ENCODE measurements at places on chromosomes 3 and 15.

- no peak for DNase-seq
These were observed 763 bp downstream of the KBTBD8 start for GRCh38 chr3:66998904-66999235.

- DNase-seq, result no peak
These were observed 34.2 kb downstream of the VGLL4 start for GRCh38 chr3:11609481-11609880.

- DNase-seq, result no peak
These were observed 1.5 kb upstream of the SPSB4 start for GRCh38 chr3:141049681-141050080.

- DNase-seq, result peak; percentile 49
These were observed at the start of gene GJD2 for GRCh38 chr15:34754674-34755418. GJD2 (minus strand) TSS chr15:34754998; CDS start chr15:34754488, 510 bp downstream.
